CD4-positive, alpha-beta T cell treated with Interleukin-15 for 4 hours (primary cell): ENCODE measurements at places on chromosomes 2 and 18.

- DNase-seq = no peak
Observed at GRCh38 chr2:206240327-206240726, 34.1 kb upstream of the ZDBF2 start.

DNA sequence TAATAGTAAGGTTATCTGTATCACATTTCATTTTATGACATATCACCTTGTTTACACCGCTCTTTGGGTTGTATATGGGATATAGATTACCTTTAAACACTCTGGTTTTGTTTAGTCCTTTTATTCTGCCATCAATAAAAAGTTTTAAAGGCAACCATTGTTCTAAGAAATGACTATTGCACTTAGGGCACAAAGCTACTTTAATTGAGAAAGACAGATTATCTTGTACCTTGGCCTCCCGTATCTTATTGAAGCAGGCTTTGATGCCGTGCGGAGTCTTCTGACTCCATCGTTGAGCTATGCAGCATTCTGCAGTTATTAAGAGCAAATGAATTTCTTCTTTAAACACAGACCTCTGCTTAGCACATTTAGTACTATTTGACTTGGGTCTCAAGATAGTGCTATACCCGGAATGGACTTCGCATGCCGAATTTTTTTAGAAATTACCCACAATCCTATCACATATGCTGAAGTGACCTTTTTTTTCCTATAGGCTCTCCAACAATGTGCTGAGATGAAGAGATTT is 16.7 kb downstream of the PKDCC start:
- DNase-seq = no peak

- DNase-seq = no peak
Observed at GRCh38 chr2:150585221-150585971, 97.9 kb upstream of the RND3 start.

- no peak for DNase-seq
Observed at GRCh38 chr2:230323385-230324106, 3.4 kb upstream of the SP140L start.

DNA sequence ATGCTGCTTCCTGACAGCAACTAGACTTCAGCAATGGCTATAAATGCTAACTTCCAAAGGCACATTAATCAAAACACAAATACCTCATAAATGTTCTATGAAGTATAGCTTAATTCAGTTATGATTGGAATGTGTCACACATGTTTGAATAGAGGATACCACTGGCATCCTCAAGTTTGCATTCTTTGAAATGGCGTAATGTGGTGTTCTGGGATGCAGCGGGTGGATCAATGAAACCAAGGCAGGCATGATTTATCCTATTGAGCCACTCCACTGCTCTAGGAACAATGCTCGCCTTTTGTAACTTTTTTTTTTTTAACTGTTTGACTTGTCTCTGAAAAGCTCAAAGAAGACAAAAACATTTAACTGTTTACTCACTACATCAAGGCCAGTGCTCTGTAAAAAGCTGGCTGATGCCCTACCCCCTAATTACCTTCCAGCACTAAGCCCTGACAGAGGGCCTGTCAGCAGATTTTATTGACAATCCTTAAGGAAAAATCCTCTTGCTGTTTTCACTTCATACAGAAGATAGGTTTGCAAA is 278.8 kb upstream of the SESTD1 start:
- no peak for DNase-seq
